Fibroblast of the conjunctiva (primary cell): ENCODE measurements at places on chromosomes 4 and X.

- DNase-seq: no peak
These were observed 450.7 kb downstream of the HNRNPD start for GRCh38 chr4:81923140-81923539.

DNA sequence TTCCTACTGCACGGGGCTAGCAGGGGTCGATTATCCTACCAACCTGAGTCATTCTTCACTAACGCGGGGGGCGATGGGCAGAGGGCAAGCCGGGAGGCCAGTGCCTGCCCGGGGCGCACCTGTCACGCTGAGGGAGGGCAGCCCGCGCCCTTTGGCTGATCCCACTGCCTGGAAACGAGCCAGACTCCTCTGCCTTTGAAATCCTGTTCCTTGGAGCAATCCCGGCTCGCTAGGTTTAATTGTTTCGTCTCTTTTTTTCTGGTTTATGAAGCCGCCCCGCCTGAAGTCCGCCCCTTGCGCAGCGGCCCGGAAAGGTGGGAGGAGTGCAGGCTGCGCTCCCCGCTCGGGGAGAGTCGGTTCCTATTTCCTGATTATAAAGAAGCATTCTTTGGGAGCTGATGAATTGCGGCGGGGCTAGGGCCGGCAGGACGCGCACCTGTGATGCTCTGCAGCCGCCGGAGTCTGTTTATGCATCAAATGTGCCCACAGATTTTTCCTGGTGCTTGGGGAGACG, 484.2 kb downstream of the BCOR start:
- DNase-seq: no peak

GRCh38 chrX:56786889-56787733, 58.1 kb downstream of the NBDY start:
- no peak for DNase-seq

DNA sequence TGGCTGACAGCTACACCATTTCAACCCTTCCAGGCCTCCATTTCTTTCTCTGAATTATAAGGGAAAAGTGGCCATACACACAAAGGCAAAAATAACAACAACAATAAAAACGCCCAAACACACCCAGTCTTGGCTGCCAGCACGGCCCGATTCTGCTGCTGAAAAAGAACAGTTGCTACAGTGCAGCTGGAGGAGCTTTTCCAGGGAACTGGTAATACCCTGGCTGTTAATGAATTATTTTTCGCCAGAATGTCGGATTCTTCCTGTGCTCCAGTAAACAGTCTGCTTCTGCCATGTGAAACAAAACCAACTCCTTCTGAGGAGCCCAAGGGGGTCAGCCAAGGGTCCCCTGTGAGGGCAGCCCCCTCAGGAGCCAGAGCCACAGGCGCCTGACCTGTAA, 6.6 kb downstream of the RAI2 start:
- no peak for DNase-seq

DNA sequence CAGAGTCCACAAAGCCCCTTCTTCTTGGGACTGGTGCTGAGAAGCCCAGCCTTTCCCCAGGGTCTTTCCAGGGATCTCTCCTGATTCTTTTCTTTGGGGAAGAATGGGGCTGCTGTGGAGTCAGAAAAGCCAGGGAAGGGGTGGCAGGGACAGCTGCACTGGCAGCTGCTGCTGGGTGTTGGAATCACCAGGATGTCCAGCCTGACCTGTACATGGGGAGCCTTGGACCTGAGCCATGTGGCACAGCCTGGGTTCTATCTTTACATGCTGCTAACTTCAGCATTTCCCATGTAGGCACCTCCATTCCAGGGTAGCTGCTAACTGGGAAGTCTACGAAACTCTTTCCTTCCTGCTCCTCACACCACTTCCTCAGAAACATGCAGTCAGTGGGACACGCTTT, 36.0 kb downstream of the MED28 start:
- no peak for DNase-seq

- no peak for DNase-seq
These were observed 925.6 kb downstream of the SH3BGRL start for GRCh38 chrX:82127228-82128123.

GRCh38 chrX:19212037-19212436, 89.8 kb upstream of the ADGRG2 start:
- no peak for DNase-seq

DNA sequence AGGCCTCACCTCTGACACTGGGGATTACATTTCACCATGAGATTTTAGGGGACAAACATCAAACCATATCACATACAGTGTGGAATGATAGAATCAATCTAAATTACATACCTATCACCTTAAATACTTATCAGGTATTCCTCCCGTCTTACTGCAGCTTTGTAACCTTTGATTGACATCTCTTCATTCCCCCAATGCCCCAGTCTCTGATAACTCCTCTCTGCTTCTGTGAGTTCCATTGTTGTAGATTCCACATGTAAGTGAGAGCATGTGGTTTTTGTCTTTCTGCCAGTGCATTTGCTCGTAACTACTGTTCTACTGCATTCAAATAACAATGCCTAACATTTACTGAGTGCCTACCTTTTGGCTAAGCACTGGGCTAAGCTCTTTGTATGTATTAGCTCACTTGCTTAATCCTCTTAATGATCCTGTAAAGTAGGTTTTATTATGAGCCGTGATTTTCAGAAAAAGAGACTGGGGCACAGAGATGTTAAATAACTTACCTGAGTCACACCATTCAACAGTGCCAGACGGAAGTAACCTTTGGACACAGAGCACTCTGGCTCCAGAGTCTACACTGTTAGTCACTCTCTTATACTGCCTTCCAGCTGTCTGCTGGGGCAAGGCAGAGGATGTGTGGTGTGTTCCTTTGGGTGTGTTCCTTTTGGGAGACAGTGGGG, 63.7 kb upstream of the ESX1 start:
- DNase-seq: no peak

DNA sequence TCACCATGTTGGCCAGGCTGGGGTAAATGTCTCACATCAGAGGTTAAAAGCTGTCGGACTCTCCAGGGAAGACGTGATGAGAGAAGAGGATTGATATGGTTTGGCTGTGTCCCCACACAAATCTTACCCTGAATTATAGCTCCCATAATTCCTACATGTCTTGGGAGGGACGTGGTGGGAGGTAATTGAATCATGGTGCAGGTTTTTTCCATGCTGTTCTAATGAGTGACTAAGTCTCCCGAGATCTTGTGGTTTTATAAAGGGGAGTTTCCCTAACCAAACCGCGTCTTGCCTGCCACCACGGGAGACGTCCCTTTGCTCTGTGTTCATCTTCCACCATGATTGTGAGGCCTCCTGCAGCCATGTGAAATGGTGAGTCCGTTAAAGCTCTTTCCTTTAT, 64.4 kb downstream of the ASMT start:
- no peak for DNase-seq

- DNase-seq: no peak
These were observed 100.2 kb upstream of the METTL14 start for GRCh38 chr4:118585015-118585414.
